ENCODE measurements at places on chromosomes 6 and 20. TPM values are rescaled to one million over a fixed set of nuclear protein-coding genes. Genes with fewer than 3 reads are reported as not detected.
A peak's percentile ranks its signal among the peaks of the same experiment; 100 is the strongest.

GRCh38 chr20:20089939-20090338 is 37.6 kb downstream of the CFAP61 start:
- no peak for DNase-seq

DNA sequence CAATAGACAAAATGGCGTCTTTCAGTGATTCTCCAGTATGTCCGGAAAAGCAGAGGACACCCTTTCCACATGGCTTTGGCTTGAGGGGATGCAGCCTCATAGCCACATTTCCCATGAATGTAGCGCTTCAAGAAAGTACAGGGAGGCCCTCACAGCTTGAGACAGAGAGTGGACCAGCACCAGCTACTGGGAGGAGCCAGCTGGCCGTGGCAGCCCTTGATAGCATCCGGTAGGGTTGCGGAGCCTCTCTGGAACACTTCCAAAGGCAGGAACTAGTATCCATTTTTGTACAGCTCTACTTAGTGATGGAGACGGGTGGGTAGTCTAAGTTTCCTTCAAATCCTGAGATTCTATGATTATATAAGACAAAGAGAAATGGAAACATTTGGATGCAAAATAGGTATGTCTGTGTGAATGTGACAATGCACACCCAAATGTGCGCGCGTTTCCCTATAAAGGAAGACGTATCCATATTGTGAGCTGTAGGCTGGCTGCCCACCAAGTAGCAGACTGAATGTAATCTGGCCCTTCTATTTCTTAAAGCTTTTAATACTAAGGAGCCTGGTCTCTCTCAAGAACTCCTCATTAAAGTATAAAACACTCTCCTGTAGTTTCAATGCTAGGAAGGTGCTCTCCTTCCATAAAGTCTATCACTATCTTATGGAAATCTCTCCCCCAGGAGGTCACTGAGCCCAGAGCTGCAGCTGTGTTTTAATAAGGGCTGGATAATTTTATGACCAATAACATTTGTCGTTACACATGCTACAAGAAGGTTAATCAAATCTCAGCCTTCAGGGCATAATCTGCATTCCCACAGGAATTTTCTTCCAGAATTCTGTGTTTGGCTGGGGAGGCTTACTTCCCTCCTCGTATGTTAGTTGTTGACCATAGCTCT is 74.0 kb downstream of the SOBP start:
- DNase-seq: no peak

GRCh38 chr20:50534567-50534966 is 24.4 kb downstream of the PTPN1 start:
- DNase-seq: no peak

- no peak for DNase-seq
Observed at GRCh38 chr6:127272576-127272975, 5.9 kb downstream of the RNF146 start.

GRCh38 chr6:53694810-53695394 is 29.3 kb upstream of the KLHL31 start:
- no peak for DNase-seq

DNA sequence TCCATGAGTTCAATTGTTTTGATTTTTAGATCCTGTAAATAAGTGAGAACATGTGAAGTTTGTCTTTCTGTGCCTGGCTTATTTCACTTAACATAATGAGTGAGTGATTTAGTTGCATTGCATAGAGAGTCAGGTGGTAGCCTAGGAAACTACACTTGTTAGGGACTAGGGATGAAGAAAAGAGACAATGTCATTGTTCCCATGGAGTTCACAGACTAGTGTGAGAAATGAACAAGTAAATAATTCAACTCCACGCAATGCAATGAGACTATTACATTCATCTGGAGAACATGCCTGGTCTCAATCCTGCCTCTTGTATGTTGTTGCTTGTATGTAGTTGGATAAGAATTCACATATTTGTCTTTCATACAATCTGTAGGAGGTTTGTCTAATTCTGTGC is 76.3 kb upstream of the B3GAT2 start:
- no peak for DNase-seq

- DNase-seq: no peak
Observed at GRCh38 chr20:62183426-62184142, 756 bp downstream of the MTG2 start.

DNA sequence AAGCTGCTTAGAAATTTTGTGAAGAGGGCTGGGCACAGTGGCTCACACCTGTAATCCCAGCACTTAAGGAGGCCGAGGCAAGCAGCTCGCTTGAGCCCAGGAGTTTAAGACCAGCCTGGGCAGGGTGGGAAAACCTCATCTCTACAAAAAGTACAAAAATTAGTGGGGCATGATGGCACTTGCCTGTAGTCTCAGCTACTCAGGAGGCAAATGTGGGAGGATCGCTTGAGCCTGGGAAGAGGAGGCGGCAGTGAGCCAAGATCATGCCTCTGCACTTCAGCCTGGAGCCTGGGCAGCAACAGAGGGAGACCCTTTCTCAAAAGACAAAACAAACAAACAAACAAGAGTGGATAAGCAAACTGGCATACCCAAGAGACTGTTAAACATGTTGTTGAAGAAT is 308.3 kb upstream of the ADGRB3 start:
- DNase-seq: no peak

DNA sequence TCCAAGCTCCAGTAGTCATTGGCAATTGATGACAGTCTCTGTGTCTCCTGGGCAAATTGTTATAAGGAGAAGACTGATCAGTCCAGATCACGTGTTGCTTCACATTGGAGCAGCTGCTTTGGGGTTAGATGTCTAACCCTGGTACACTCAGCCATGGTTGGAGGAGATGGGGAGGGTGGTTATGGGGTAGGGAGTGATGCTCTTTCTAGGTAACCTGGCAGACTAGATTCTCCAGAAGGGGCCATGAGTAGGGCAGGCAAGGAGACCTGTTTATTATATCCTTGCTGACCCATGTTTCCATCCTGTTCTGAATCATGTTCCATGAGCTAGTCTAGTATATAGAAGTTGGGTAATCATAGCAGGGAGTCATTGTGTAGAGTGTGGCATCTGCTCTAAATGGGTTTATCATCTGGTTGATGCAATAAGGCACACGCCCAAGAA is 50.8 kb upstream of the BACH2 start:
- DNase-seq: no peak

DNA sequence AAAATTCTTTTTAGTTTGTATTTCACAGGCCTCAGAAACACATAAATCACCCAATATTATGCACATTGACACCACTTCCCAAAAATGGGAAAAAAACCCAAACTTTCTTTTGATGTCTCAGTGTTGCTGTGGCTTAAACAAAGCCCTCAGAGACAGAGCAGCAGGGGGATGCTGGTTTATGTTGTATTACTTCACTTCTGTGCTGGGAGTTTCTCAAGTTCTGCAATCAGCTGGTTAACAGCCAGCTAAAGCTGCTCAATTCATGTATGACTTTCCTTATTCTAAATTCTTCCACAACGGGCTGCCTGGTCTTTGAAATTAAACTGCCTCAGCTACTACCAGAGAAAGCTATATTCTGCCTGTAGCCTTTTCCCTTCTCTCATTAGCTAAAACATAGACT is 5.6 kb downstream of the FILIP1 start:
- DNase-seq: no peak

- no peak for DNase-seq
Observed at GRCh38 chr6:106882601-106883518, 91.7 kb downstream of the CD24 start.

DNA sequence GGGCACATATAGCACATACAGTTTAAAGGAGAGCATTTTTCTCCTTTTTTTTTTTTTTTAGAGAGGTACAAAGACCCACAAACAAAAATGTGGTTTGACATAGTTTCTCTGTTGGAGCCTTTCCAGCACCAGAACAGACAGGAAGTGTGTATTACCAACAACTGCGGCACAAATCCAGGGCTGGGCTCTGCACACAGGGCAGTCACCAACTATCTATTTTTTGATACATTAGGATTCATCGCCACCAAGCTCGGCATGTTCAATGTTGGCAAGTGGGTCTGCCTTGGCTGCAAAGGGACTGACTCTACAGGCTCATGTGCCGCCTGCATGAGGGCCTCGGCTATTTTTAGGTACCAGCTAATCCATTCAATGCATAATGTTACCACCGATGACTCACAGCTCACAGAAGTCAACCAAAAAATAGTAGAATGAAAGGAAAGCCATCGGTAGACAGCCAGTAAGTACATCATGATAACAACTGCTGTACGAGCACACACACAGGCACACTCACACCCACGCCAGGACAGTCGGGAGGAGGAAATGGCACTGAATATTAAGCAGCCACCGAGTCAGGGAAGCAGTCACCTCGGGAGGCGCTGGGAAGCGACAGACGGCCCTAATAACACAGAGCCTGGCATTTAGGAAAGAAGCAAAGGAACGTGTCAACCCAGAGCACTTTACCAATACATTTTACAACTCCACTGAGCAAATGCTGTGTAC is 81.6 kb downstream of the GMPR start:
- peak; percentile 86 for DNase-seq

DNA sequence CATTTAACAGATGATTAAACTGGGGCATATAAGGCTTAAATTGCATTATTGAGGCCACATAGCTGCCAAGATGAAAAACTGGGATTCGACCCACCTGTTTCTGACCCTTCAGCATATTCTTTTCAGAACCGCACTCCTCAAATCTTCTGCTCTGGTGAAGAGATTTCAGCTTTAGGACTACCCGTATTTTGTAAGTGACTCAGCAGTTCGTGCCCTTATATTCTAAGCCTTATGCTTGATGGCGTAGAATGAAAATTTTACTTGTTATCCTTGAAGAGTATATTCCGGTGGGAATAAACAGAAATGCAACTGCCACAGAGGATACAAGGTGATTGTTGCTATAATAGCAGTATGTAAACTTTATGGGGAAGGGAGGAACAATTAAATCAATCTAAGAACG is 657.1 kb downstream of the DOK5 start:
- no peak for DNase-seq

DNA sequence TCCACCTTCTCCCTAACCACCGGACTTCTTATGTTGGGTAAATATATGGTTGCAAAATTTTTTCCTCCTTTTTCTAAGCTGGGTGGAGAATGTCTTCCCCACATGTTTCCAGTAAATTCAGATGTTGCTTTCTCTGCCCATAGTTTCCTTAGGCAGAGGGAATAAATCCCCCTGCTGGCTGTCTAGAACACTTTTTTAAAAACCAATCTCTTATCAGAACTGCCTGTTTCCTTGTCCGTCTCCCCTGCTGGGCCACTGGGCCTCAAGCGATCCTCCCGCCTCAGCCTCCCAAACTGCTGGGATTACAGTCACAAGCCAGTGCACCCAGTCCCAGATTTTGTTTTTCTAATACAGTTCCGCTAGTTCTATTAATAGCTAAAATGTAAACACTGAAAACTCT is 9.9 kb upstream of the WFDC2 start:
- no peak for DNase-seq

GRCh38 chr6:135181333-135182070 is 394 bp downstream of the MYB start:
- no peak for DNase-seq

DNA sequence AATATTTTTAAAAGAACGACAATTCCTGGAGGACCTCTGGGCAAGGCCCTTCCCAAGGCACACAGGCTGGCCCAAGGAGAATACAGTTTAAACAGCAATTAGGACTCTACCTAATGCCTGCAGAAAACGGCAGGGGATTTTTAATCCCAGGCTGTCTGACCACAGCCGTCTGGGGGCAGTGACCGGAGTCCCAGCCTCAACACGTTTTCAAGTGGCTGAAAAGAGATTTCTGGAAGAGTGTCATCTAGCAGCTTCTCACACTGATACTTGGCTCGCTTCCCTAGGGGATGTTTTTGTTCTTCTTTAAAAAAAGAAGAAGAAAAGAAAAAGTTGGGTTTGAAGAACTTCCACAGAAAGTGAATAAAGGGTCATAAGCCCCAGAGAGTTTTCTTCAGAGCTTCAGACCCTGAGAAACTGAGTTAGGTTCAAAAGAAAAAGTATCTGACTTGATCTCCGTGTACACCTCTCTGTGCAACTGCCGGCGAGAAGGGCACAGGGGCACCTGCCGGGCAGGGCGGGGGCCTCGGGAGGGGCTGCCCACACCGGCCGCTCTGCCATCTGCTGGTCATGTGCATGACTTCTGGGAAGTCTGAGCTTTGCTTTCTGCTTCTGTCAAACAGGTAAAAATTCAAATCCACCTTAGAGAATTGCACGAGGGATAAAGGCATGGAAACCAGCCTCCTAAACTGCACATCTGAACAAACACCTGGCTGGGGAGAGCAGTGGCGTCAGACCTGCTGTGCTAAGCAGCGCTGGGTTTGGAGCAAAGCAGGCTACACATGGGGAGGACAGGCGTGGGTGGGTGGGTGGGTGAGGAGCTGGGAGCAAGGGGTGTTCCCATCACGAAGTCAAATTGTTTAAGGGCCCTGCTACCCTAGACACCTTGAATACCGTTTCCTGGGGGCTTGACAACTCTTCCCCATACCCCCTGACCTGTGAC is 33.0 kb downstream of the RRBP1 start:
- no peak for DNase-seq

- no peak for DNase-seq
Observed at GRCh38 chr20:55478724-55479450, 526.4 kb downstream of the CBLN4 start.

DNA sequence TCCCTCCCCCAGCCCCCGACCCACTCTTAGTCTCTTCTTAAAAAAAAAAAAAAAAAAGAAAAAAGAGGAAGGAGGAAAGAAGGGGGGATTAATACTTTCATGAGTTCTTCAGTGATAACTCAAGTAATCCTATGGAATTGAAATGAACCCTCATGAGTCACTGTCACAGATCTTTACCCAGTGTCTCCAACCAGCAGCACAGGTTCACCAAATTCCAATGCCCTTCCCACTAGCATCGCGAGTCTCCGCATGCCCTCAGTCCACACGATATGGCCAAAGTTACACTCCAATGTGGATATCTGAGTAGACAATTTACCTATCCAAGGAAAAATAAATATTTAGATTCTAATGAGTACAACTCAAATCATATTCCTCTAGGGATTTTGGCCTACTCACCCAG is 74.5 kb downstream of the MDN1 start:
- no peak for DNase-seq

- DNase-seq: peak; percentile 88
Observed at GRCh38 chr6:161369339-161369738, 95.5 kb upstream of the AGPAT4 start.

- DNase-seq: no peak
Observed at GRCh38 chr6:47428746-47429664, 48.6 kb upstream of the CD2AP start.

The SEL1L2 gene
- not detected for total RNA-seq

The PPP1R3G gene
- 2.1 TPM for total RNA-seq

The MROH8 gene
- 0.13 TPM for total RNA-seq

The MMP24 gene
- 7.5 TPM for total RNA-seq

The GRM1 gene
- total RNA-seq: under 0.01 TPM

The CDK19 gene
- 17.6 TPM for total RNA-seq

All from kidney epithelial cell (primary cell).